Bladder microvascular endothelial cell (primary cell): ENCODE measurements at places on chromosomes 6 and 20. TPM values are rescaled to one million over a fixed set of nuclear protein-coding genes. Genes with fewer than 3 reads are reported as not detected.

The SASH1 gene
- 65.4 and 123 TPM in 2 replicates for total RNA-seq

The FARS2 gene
- 25.4 and 39.0 TPM in 2 replicates for total RNA-seq

The NCOA5 gene
- total RNA-seq = 7.6 and 13.4 TPM in 2 replicates

The GPR63 gene
- total RNA-seq = under 0.01 and 0.13 TPM in 2 replicates

The CALHM6 gene
- 0.50 and 1.3 TPM in 2 replicates for total RNA-seq

The HLA-DRB5 gene
- total RNA-seq = 1.6 and 12.3 TPM in 2 replicates

The AFG1L gene
- 1.6 and 4.0 TPM in 2 replicates for total RNA-seq

The ARMC12 gene
- total RNA-seq = 0.50 TPM in 1 of 2 replicates, not detected in the other

The CYP21A2 gene
- total RNA-seq = not detected in 2 replicates

The CST4 gene
- not detected in 2 replicates for total RNA-seq

The LBP gene
- not detected in 2 replicates for total RNA-seq

The IL17F gene
- total RNA-seq = not detected in 2 replicates
